ENCODE measurements at places on chromosomes 11 and 22.

DNA sequence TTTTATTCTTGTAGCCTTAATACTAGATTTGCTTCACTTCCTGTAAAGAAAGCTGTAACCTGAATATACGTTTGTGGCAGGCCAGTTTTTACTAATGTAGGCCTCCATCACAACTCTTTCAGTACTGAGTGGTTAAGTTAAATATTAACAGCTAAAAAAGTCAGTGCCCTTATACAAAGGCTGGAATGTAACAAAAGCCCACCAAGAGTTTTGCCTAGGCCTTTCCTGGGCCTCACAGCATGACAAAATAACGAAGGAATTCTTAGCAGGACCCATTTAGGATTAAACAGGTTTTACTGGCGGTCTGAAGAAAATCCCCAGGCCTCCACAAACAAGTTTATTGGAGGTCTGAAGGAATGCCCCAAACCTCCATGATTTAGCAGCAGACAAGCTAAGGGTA is 43.7 kb downstream of the PIWIL3 start:
- DNase-seq, result no peak

DNA sequence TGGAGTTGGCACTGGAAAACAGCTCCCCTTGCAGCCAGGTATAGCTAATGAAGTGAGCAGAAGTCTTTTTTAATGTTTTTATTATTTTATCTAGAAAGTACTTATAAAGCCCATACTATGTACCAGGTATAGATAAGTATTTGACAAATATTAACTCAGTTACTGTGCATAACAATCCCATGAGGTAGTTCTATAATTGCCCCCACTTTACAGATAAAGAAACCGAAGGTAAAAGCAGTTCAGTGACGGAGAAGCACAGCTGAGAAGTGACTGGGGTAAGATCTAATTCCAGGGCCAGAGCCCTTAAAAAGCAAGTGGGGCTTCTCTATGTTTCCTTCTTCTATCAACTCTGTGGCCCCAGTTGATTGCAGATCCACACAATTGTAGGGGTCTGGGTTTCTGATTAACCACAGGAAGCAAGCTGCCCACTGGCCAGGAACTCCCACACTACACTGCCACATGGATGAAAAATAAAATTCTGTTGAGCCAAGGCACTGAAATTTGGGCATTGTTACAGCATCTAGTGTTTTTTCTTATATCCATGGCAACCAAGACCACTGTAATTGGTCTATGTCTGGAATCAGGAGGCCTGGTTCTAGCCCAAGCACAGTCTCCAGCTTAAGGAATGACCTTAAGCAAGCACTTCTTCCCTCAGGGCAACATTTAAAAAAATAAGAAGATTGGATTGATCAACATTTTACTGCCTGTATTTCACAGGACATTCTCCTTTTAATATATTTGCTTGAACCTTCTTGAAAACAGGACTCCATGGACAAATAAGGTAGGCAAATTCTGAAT is 55.3 kb upstream of the TEAD1 start:
- no peak for DNase-seq

- DNase-seq, result no peak
These were observed 126.3 kb downstream of the FEZ1 start for GRCh38 chr11:125369808-125370207.

DNA sequence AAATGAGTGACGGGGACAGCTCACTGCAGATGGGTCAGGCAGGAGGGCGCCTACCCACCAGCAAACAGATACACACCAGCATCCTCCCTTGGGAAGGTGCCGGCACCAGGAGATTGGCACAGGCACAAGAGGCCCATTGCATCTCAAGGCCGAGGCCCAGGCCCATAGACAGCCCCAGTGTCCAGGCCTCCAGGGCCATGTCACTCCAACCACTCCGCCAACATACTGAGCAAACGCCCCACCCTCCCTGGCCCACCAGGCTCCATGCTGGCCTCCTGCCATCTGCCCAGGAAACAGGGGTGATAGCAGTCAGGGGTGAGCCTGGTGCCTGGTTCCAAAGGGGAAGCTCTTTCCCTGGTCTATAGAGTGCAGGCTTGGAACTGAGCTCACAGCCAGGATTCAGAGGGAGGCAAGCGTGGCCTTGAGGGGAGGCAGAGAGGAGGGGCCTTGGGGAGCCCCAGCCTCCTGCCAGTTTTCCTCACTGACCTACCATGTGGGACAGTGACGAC is 34.7 kb downstream of the PISD start:
- DNase-seq, result no peak

DNA sequence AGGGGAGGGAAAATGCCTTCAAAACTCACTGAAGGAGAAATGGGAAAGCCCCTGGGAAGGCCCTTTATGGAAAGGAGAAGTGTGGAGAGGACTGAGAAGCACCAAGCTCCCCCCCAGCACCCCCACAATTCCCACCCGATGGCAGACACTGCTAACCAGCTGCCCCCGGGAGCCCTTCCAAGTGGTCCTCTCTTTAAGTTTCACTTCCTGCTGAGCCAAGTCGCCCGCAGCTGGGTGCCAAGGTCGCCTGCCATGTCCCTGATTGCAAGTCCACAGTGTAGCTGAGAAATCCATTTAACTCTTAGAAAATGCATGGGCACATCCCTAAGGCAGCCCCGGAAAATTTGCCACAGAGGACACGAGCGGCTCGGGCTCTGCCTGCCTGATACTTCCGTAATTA is 68.2 kb downstream of the GALNT18 start:
- no peak for DNase-seq

Measured in left kidney (tissue), 8 donors.